ENCODE measurements at places on chromosomes 3 and 15. TPM values are rescaled to one million over a fixed set of nuclear protein-coding genes. Genes with fewer than 3 reads are reported as not detected.

The TRPC1 gene
- total RNA-seq: 13.0 TPM

DNA sequence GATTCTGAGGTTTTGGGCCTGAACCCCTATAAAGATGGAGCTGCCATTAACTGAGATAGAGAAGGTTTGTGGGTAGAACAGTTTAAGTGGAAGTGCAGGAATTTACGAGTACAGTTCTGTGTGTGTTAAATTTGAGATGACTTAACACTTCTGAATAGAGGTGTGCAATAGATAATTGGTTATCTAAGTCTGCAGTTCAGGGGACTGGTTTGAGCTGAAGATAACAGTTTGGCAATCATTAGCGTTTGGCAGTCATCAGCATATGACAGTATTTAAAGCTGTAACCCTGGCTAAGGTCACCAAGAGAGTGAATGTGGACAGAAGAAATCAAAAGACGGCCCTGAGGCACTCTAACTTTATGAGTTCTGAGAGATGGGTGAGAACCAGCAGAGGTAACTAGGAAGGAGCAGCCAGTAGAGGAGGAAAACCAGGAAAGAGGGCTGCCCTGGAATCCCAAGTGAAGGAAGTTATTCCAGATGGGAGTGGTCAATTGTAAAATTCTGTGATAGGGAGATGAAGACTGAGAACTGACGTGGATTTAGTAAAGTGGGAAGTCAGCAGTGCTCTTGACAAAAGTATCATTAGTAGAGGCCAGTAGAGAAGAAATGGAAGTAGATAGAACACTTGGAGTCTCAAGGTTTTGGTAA, 8.1 kb downstream of the MYNN start:
- no peak for DNase-seq

DNA sequence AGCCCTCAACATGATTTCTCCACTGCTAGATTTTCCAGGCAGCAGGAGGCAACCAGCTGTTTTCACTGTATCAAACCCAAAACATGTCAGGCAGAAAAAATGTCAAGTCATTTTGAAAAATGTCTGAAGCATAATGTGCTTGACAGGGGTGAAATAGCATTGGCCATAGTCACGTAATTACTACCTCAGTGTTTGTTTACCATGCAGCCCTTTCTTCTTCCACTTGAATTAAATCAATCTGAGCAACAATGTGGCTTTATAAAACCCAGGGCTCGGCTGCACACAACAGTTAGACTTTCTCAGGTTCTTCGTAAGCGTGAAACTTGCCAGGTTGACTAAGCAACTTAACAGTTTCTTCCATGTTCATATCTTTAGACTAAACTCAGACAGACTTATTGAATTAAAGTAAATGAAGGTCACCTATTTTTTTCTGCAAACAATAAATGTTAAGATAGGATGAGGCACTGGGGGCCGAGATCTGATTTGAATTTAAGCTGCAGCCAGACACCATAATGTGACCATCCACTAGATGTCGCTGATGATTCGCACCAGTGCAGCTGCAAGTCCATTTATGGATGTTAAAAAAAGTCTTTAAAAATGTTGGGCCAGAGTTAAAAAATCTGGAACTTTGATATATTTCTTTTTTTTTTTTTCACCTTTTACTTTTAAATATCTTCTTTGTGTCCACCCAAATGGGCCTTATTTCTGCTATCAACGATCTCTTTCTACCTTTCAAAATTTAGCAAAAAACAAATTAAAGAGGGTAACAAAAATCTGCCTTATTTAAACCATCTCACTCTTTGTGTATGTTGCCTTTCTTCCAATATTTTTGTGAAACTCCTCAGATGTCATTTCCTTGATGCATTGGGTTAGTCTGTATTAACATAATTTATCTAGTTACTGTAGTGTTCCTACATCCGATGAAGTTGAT, 305.9 kb downstream of the CACNA2D3 start:
- no peak for DNase-seq

The RUBCN gene
- total RNA-seq: 26.3 TPM

GRCh38 chr15:25175033-25175788, 220.4 kb downstream of the SNRPN start:
- DNase-seq: peak; percentile 8

- DNase-seq: no peak
Observed at GRCh38 chr15:51348688-51349087, 7.2 kb downstream of the GLDN start.

The MOBP gene
- total RNA-seq: not detected

The CD200R1 gene
- 3.4 TPM for total RNA-seq

DNA sequence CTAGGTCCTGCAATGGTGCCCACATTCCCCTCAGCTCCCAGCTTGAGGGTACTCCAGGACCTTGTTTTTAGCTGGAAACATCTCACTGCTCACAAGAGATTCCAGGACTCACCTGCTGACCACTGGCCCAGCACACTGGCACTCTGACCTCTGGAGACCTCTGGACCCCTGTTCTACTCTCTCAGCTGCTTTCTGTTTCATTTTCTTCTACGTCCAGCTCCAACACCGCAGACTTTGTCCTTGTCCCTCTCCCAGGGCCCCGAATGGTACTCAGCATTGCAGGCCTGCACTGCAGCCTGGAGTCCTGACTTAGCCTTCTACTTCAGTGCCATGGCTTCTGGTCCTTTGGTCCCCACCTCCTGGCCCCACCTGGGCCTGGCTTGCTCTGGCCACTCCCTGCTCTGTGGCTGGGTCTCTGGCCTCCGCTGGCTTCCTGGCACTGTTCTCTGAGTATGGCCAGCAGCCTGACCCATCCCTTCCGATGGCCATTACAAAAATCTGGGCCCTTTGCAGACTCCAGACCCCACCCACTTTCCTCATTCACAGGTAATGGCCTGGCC, 27.9 kb downstream of the KY start:
- DNase-seq: no peak

DNA sequence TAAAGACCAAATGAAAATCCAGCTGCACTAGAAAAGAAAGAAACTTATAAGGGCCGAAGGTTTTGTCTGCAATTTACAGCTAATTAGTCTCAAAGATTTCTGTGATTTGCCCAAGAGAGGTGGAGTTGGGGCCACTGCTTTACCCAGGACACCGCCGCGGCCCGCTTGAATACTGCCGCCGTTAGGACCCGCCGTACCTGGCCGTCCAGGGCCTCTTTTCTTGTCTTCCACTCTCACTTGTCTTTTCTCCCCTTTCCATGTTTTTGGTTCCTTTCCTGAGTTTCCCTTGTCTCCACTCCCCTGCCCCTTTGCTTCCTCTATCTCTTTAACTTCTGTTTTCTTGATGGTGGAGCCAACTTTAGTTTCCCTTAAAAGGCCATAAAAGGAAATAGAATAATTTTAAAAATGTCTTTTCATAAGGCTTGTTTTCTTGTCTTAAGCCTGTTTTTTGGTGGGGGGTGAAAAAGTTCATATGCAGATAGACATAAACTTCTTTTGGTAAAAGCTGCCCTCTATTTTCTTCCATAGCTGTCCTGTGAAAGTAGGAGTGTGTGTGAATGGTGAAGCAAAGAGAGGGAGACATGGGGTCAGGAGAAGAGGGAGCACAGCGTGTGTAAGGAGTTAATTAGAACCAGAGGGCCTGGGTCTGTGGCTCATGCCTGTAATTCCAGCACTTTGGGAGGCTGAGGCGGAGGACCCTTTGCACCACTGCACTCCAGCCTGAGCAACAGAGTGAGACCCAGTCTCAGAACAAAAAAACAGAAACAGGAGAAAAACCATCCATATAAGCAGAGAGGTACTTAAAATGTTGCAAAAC, 16.0 kb upstream of the CCNL1 start:
- DNase-seq: peak; percentile 57

The TMEM207 gene
- total RNA-seq: not detected

The GALNT15 gene
- 68.5 TPM for total RNA-seq

- DNase-seq: no peak
Observed at GRCh38 chr3:170762064-170762463, 107.9 kb downstream of the RPL22L1 start.

GRCh38 chr3:17258823-17259436, 374.2 kb downstream of the PLCL2 start:
- no peak for DNase-seq

The P3H2 gene
- total RNA-seq: 10.2 TPM

DNA sequence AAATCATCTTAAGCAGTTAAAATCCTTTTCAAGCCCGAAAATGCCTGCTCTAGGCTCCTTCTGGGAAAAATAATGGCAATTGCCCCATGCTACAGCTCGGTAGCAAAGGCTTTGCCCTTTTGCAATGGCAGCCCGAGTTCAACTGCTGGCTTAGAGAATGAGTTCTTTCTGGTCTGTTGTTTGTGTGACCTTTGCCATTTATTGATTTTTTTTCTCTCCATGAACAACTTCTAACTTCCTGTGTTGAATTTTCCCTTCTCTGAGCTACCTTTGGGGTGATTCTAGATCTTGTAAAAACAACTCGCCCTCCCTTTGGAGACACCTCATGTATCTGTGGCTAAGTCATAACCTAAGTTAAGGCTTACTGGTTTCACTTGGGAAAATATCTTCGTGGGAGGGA, 139.3 kb downstream of the PLCH1 start:
- no peak for DNase-seq

DNA sequence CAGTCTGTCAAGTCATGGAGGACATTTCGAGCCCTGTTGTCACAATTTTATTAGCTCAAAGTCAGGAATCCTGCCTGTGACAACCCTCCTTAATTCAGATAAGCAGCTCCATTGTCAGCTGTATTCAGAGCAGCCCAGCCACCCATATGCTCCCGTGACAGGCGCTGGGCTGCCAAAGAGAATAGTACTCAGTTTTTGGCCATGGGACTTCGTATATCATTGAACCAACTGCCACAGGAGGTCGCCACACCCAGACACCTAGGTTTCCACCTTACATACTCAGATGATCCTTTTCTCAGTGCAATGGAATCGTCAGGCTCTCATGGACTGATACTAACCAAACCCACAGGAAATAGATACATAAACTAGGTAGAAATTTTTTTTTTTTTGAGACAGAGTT, 100.2 kb downstream of the C3orf70 start:
- DNase-seq: no peak

The LNP1 gene
- 2.6 TPM for total RNA-seq

The SEMA3G gene
- 12.3 TPM for total RNA-seq

GRCh38 chr15:25691544-25692430, 171.3 kb downstream of the ATP10A start:
- DNase-seq: no peak

DNA sequence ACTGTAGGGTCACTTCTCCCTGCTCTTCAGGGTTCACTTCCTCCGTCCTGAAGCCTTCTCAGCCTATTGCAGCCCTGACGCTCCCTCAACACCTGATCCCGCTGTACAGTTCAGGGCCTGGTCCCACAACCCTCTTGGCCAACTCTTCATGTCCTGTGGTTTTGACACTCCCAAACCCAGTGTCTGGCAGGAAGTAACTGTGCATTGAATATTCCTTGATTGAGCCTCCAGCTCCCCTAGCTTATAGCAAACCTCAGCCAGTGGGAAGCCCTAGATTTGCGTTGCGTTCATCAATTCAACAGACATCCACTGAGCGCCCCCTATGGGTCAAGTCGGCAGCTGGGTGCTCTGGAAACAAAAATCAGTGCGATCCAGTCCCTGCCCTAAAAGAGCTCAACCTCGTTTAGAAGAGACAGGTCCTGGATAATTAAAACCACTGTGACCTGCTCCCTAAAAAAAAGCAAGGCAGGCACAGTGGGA, 13.5 kb downstream of the UBAP1L start:
- DNase-seq: no peak

- no peak for DNase-seq
Observed at GRCh38 chr3:159914426-159914825, 74.2 kb upstream of the IL12A start.

The CD80 gene
- 0.96 TPM for total RNA-seq

DNA sequence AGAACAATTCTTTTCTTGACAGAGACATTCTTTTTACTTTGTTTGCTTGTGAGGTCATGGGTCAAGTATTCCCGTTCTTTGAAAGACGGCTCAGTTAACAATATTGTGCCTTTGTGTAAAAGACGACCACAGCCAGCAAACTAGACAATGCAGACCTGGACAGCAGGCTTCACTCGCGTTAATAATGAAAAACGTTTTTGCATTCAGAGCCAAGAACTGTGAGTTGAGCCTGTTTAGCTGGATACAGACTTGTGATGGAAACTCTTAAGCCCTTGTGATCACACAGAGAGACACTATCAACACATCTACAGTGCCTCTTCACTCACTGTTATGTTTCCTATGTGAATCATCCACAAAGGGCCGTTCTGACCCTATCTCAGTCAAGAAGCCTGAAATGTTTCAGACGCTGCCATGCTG, 37.3 kb upstream of the CMTM7 start:
- no peak for DNase-seq

DNA sequence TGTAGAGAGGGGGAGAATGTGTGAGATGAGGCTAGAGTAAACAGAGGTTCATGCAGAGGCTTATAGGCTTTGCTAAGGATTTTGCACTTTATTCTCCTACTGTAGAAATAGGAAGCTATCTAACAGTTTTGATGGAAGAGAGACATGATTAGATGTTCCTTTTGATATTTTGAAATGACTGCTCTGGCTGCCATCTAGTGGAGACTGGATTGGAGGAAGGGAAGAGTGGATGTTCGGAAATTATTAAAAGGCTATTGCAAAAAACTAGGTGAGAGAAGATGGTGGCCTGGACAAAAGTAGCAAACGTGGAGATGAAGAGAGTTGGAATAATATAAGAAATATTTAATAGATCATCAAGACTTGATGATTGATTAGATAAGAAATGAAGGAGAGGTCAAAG, 42.2 kb downstream of the SYN2 start:
- DNase-seq: no peak

All from breast epithelium (tissue), 4 donors.